Activated CD4-positive, alpha-beta T cell treated with anti-CD3 and anti-CD28 coated beads, Interleukin-2, amount 10 ng/mL, durations not matched to agents 7 days and 5 days (primary cell): ENCODE measurements at places on chromosomes 12 and 14. TPM values are rescaled to one million over a fixed set of nuclear protein-coding genes. Genes with fewer than 3 reads are reported as not detected.
A peak's percentile ranks its signal among the peaks of the same experiment; 100 is the strongest.

DNA sequence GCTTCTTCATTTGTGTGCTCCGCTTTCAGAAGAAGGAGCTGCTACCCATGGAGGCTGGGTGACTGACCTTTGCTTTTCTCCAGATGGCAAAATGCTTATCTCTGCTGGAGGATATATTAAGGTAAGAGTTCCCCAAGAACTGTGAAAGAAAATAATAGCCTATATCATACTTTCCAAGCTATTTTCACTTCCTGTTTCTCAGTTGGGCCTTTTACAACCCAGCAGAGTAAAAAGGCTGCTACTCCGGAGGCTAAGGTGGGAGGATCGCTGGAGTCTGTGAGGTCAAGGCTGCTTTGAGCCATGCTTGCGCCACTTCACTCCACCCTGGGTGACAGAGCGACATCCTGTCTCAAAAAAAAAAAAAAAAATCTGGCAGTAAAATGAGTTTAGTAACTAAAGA, 82.1 kb downstream of the APAF1 start:
- DNase-seq, result no peak
- H3K27ac ChIP-seq, result no peak overlapping the region
- peaks cover 43% of the 10 kb centered on the region for H3K36me3 ChIP-seq
- H3K4me1 ChIP-seq, result peaks cover 8% of the 10 kb centered on the region
- no peaks in the 10 kb centered on the region for H3K27me3 ChIP-seq

DNA sequence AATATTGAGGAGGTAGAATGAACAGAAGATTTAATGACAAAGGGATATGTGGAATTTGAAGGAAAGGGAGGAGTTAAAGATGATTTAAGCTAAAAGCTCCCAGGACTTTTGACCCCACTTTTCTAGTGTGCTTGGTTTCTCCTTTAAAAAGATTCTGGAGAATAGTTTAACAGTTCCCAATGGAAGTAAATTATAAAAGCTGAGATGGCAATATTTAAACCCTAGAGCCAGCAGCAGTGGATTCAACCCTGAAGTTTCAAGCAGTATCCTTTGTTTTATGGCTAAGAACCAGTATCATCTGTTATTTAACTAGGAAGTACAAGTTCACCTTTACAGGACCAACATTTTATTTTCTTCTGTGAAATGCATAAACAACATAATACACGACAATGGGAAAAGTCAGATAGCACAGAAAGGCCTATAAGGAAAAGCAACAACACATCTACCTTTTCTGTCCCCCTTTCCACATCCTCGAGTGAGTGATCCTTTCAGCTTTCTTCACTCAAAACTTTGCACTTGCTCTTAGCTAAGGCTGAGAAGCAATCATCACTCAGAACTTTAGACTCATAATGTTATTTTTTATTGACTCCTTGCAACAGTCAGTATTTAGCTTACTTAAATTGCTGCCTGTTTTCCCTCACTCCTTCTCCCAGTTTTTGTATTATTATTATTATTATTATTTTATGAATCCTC, 264.5 kb downstream of the FBXL14 start:
- DNase-seq, result no peak
- no peaks in the 10 kb centered on the region for H3K27me3 ChIP-seq
- no peak overlapping the region for H3K27ac ChIP-seq
- H3K4me3 ChIP-seq, result no peak overlapping the region

- H3K27ac ChIP-seq, result no peak overlapping the region
- no peaks in the 10 kb centered on the region for H3K36me3 ChIP-seq
- H3K4me3 ChIP-seq, result no peak overlapping the region
These were observed 387.9 kb downstream of the DAD1 start for GRCh38 chr14:22200977-22201605.

DNA sequence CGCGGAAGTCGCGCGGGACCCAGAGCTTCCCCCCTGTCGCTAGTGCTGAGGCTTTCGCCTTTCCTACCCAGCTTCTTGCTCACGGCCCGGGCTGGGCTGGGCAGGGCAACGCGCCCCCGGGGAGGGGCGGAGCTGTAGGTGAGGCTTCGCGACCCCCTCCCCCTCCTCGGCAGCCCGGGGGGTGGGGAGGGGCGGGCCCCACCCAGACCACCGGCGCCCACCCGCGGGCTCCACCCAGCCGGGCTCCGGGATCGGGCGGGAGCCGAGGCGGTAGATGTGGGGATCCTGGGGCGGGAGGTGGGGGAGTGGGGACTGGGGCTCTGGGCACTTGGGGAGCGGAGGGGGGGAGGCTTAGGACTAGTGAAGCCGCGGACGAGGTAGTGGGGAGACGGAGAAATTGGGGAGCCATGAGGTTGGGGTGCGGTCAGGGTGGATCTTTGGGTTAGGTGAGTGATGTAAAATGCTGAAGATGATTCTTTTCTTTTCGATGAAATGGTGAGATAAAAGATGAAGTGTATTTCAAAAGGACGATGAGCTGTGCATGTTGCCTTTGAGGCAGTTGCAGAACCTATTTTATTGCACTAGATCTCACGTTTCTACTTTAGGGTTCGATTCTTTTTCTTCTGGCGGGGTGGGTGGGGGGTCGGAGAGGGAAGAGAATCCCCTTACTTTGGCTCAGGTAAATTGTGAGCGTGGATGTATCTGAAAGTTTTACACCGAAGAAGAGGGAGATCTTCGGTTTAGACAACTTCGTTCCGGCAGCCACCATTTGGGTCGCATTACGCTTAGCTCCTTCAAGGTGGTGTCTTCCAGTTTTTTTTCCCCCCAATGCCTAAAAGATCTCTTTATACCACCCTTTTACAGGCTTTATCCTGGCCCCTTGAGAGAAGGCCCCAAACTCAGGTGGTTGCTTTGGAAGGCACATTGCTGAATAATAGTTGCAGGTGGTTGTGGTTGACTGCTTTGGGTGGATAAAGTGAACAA, 619 bp downstream of the ERC1 start:
- H3K4me1 ChIP-seq, result peaks cover 47% of the 10 kb centered on the region
- peak; percentile 54 for DNase-seq
- H3K4me3 ChIP-seq, result peak overlapping the region; percentile 83
- H3K27me3 ChIP-seq, result no peaks in the 10 kb centered on the region

DNA sequence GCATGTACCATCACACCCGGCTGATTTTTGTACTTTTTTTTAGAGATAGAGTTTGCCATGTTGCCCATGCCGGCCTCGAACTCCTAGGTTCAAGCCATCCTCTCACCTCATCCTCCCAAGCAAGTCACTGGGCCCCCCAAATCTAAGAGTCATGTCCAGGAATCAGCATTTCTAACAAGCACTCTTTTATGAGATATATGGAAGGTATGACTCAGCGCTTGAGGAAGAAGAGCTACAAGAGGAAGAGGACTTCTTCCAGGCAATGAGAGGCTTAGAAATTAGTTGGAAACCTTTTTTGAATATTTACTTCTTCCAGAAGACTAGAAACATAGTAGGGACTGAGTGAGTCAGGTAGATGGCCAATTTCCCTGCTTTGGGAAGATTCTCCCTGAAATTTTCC, 114.5 kb downstream of the HMGA2 start:
- H3K36me3 ChIP-seq, result no peaks in the 10 kb centered on the region
- DNase-seq, result no peak
- H3K4me1 ChIP-seq, result no peaks in the 10 kb centered on the region
- peaks cover 17% of the 10 kb centered on the region for H3K27me3 ChIP-seq
- H3K4me3 ChIP-seq, result no peak overlapping the region

DNA sequence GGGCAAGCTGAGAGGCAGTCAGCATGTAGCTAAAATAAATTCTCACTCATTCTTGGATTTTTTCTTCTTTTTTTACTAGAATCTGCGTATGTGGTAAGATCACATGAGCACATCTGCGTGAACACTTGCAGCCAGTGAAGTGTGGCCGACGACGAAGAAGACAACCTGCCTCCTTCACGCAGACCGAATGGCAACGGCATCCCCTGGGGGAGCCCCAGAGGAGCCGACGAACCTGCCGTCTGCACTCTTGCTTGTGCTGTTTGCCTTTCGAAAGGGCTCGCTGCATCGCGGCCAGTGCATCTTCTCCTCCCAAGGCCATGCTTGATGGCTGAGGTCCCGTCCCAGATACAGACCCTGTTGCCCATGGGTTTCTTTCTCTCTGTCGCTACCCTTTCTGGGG, 113.8 kb downstream of the KCNK10 start:
- H3K27me3 ChIP-seq, result peaks cover 7% of the 10 kb centered on the region
- no peaks in the 10 kb centered on the region for H3K36me3 ChIP-seq
- no peak for DNase-seq
- no peaks in the 10 kb centered on the region for H3K4me1 ChIP-seq
- H3K4me3 ChIP-seq, result no peak overlapping the region

Gene RAD52
- 19.4 TPM for total RNA-seq

Gene CLEC6A
- not detected for total RNA-seq

Gene GYS2
- not detected for total RNA-seq
